Right renal pelvis (tissue), 4 donors: ENCODE measurements at places on chromosomes 1 and 21.

DNA sequence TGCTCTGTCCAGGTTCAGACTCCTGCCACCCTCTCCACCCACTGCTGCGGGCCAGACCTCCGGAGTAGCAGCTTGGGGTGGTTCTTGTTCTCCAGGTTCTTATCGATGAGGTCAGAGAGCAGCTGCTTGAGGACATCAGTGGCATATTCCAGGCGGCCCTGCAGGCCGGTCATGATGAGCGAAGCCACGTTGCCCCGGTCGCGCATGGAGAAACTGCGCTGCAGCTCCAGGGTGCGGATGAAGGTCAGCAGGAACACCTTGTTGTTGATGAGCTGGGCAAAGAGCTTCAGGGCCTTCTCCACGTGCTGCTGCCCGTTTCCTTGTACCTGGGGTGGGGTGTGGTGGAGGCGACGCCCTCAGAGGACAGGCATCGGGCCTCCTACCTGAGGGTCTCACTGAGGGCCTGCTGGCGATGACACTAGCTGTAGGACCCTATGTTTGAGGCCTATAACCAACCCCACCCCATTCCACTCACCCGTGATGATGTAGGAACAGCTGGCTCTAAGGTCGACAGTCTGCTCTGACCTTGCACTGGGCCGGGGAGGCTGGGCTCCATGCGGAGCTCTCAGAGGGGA lies 131.2 kb upstream of the CD34 start:
- DNase-seq, result no peak

DNA sequence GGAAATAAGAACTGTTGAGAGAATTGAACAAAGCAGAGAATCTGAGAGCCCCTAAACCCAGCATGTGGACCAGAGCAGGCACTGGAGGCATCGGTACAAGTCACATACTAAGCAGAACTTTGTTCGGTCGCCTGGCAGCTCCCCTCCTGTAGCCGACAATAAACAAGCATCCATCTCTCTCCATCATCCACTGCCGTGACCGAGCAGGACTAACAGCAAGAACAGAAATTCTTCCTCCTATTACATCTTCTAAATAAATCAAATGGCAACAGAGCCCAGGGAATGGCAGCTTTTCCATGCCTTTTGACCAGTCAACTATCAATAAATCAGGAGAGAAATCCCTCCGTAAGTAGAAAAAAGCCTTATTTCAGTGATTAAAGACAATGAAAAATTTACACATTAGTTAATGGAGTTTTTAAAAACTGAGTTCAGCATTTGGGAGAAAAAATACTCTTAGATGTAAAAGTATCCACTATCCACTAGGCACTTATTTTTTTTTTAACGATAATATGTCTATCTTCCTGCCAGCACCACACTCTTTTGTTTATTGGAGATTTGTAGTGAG lies 36.5 kb downstream of the PTPN14 start:
- DNase-seq, result no peak

DNA sequence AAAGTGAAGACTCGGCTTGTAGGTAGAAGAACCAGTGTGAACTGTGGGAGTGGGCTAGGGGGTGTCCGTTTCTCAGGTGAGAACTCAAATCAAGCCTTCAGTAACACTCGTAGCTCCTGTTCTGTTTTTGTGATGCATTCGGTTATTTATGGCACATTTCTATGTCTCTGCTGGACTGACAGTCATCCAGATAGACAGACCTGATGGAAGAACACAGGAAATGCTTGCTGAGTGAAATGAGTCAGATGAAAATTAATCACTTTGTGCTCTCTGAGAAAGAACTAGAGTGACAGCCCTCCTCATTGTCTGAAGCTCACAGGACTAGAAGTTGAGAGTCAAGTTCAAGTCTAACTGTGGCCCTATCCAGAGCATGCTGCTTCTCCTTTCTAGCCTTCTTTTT lies 360.1 kb upstream of the PLXNA2 start:
- DNase-seq, result no peak

- no peak for DNase-seq
Observed at GRCh38 chr1:1684031-1684681, 8.4 kb downstream of the SLC35E2B start.

- DNase-seq, result no peak
Observed at GRCh38 chr1:55131218-55131617, 83.9 kb downstream of the USP24 start.

GRCh38 chr1:194069168-194069830 lies 882.9 kb upstream of the B3GALT2 start:
- no peak for DNase-seq

GRCh38 chr1:209062863-209063262 lies 520.7 kb upstream of the CAMK1G start:
- no peak for DNase-seq

DNA sequence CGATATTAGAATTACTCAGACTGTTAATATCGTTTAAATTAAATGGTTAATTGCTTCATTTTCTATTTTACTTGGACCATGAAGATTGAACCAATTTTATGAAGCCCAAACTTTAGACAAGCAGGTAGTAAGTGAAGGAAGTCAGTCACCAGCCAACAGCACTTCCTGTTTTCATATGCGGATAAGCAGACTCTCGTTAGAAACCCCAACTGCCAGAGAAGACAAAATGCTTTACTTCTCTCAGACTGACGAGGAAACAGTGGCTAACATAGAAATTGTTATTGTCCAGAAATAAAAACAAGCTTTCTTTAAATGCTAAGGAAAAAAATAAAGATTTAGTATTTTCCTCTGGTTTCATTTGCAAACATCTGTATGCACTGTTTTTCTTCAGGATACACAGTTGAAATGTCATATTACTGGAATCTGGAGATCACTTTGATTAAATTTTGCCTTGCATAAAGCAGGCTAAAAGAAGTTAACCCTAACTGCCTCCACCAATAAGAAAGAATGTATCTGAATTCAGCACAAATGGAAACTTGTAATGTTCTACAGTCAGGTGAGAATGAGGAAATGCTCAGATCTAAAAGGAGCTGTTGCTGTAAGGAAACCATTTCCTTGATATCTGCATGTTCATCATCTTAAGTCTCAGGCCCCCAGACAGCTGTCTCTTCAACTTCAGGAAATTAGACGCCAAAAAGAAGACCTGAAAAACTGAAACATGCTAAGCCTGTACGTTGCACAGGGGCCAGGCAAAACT lies 129.8 kb upstream of the SAMSN1 start:
- DNase-seq, result no peak

DNA sequence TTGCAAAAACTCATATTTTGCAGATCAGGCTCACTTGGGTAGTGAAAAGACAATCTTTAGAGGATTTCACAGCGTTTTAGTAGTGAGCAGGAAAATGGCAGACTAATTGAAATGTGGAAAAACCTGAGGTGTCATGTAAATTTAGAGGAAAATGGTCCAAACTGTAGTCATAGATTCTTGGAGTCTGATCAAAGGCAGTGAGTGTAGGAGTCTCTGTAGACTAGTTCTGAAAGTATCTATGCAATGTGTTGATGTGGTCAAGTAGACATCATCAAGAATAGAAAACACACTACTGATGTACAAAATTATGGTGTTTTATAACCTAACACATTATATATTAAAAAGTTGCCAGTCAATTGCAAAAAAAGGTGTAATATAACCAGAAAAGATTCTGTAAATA lies 143.2 kb upstream of the C1orf105 start:
- no peak for DNase-seq

GRCh38 chr1:167401260-167401873 lies 117.0 kb downstream of the CD247 start:
- DNase-seq, result no peak

- no peak for DNase-seq
Observed at GRCh38 chr1:36590264-36590663, 107.6 kb upstream of the CSF3R start.

- no peak for DNase-seq
Observed at GRCh38 chr1:57350610-57351009, 73.2 kb downstream of the DAB1 start.

DNA sequence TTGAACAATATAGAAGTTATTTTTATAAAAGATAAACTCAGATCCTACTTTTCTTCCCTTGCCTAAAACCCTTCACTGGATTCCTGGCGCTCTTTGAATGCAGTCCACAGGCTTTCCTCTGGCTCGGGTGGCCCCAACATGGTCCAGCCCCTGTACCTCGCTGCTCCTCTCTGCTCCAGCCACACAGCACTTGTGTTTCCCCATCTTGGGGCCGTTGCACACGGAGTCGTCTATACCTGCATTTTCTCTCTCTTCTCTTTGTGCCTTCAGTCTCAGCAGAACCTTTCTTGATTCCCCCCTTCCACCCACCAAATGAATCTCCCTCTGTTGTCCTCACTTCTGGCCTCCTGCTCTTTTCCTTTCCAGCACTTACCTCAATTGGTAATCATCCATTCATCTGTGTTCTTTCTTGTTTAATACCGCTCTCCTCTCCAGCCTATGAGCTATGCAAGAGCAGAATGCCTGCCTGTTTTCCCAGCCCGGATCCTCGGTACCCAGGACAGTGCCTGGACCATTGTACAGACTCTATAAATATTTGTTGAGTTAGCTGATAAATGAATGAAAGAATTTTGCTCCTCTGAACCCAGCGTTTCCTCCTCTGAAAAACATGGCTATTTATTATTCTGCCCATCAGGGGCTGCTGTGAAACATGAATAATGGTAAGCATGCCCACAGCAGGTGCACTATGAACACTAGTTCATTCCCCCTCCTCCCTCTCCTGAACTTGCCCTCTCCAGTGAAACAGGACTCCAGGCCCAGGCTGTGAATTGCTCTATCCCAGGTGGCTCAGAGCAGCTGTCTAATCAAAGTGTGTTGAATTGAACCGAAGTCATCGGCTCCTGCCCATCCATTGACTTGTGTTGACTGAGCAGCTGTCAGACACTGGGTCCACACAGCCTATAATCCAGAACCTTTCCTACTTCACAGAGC lies 266.9 kb downstream of the PTPRU start:
- DNase-seq, result no peak

- DNase-seq, result no peak
Observed at GRCh38 chr1:170670802-170671628, 7.1 kb downstream of the PRRX1 start.

DNA sequence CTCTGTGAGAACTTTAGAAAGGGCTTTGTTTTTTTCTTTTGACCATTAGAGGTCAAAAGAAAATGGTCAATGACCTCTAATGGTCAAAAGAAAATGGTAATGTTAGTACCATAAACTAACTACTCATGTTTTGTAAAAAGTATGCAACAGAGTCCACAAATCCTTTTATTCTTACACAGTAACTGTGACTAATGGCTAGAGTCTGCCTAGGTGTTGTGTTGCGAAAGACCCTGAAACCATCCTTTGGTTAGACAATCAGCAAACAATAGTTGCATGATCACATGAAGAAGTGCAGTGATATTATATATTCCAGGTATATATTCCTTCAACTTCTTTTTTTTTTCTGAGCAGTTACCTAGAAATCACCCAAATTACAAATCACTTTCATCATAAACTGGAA lies 40.9 kb downstream of the NEGR1 start:
- DNase-seq, result no peak

DNA sequence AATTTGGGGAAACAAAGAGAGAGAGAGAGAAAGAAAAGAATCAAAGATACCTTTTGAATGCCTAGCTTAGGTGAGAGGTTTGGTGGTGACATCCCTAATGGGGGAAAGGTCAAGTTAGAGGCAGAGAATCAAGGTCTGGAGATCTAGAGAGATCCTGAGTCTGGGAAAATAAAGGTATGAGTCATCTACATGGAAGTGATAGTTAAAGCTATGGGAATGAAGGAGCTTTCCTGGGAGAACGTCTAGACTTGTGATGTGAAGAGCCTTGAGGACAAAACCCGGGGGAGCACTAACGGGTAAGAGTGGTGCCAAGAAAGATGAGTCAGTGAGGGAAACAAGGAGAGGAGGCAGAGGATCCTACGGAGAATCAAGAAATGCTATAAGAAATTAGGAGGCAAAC lies 110.8 kb upstream of the RUNX1 start:
- no peak for DNase-seq

- no peak for DNase-seq
Observed at GRCh38 chr1:29164588-29164987, 17.1 kb downstream of the SRSF4 start.

GRCh38 chr1:223007935-223008334 lies 135.1 kb downstream of the TLR5 start:
- DNase-seq, result no peak

- no peak for DNase-seq
Observed at GRCh38 chr1:5811419-5811818, 180.8 kb downstream of the NPHP4 start.

DNA sequence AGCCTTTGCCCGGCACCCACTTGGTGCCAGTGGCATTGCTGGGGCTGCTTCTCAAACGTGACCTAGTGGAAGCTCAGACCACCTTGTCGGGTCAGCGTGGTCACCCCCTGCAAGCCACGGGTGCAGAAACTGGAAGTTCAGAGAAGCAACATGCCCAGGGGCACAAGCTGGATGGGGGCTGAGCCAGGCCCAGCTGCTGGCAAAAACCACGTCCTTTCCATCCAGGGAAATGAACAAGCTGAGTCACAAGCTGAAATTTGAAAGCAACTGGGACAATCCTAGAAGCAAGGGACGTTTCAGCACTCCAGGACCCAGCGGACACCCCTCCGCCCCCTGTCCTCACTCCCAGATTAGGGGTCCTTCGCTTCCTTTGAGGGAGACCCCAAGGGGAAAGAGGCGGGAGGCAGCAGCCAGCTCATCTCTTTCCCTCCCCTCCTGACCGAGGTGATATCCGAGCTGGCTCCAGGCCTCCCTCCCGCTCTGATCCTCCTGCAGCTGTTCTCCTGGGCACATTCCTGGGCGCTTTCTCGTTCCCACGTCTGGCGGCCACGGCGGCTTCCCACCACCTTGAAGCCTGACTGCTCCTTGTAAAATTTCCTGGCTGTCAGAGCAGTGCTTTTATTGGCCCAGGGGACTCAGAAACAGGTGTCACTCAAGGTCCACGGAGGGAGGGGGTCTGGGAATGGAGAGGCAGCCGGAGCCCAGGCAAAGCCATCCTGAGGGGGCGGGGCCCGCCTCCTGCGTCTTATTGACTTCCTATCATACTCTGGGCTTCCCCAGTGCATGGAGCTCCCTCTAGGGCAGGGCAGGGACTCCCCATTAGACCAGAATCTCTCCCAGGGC lies 62.8 kb downstream of the PAX7 start:
- no peak for DNase-seq

GRCh38 chr1:4745560-4745959 lies 91.2 kb downstream of the AJAP1 start:
- DNase-seq, result no peak

- DNase-seq, result no peak
Observed at GRCh38 chr1:17586172-17586964, 46.9 kb downstream of the ARHGEF10L start.

GRCh38 chr21:40926238-40926637 lies 79.3 kb upstream of the DSCAM start:
- DNase-seq, result no peak
